ENCODE measurements at places on chromosomes 7 and 10.
A peak's percentile ranks its signal among the peaks of the same experiment; 100 is the strongest.

- DNase-seq: no peak
Measured at GRCh38 chr10:452512-453426, 236.7 kb downstream of the DIP2C start.

DNA sequence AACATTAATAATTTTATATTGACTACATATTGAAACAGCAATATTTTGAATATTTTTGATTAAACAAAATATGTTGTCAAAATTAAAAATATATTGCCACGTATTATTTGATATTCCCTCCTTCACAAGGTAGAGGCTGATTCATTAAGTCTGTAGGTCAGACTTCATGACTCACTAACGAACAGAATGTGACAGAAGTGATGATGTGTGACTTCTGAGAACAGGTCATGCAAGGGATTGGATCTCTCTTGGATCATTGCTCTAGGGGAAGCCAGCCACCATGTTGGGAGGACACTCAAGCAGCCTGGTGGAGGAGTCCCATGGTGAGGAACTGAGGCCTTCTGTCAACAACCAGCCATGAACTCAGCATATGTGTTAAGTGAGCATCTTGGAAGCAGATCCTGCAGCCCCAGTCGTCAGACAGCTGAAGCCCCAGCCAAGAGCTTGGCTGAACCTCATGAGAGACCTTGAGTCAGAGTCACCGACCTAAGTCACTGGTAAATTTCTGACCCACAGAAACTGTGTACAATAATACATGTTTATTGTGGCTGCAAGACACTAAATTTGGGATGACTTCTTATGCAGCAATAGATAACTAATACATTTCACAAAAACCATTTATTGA lies 66.6 kb downstream of the HTR5A start:
- no peak for DNase-seq

DNA sequence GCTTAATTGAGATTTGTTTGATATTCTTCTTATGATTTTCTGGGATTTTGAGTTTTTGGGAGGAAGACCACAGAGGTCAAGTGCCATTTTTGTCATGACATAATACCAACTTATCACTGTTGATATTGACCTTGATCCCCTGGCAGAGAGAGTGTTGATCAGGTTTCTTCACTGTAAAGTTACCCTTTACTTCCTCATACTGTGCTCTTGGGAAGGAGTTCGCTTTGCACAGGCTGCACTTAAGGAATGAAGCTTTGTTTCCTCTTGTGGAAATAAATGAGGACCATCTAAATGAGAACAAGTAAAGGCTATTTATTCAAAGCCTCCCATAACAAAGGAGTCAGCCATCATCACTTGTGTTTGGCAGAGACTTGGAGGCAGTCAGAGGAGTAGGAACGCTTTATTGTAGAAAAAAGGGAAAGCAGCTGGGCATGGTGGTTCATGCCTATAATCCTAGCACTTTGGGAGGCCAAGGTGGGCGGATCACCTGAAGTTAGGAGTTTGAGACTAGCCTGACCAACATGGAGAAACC lies 16.1 kb downstream of the ST7 start:
- DNase-seq: no peak

DNA sequence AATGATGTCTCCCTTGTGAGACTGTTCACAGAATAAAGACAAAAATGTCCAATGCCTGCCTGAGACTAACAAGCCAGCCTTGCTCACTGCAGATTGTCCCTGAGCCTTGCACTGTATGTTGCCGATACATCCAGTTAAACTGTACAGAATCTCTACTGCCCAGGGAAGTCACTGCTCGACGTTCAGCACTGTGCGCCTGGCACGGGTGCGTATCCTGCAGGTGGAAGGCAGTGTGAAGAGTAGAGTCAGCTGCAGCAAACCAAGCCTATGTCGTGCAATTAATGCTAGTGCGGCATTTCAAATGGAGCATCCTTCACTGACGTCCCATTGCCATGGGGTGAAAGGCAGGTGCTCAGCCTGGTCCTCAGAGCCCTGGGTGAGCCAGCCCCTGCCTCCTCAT lies 132.9 kb downstream of the TNS3 start:
- DNase-seq: no peak

GRCh38 chr7:135235841-135236240 lies 2.2 kb downstream of the STRA8 start:
- no peak for DNase-seq

- no peak for DNase-seq
Measured at GRCh38 chr10:98402478-98402877, 12.5 kb downstream of the PYROXD2 start.

- no peak for DNase-seq
Measured at GRCh38 chr7:46397591-46397990, 476.5 kb upstream of the IGFBP3 start.

DNA sequence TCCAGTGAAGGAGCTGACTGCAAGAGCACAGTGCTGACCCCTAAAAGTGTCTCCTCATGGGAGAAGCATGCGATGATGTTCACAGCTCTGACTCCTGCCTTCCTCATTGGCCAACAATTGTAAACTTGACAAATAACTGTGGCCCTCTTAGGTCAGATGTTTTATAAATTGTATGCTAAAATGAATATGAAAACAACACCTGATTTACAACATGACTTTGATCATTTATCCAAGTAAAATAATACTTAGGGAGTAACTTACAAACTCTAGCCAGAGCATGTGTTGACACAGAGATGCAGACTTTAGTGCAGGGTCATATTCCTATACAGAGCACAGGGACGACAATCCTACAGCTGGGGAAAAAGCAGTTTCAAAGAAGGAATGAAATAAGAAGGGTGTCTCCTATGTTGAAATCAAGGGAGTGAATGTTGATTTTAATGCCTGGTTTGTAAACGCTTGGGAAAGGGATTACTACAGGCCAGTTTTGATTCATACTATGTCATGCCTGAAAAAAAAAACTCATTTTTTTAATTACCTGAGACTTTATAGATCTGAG lies 391.4 kb upstream of the AKR1E2 start:
- DNase-seq: no peak

DNA sequence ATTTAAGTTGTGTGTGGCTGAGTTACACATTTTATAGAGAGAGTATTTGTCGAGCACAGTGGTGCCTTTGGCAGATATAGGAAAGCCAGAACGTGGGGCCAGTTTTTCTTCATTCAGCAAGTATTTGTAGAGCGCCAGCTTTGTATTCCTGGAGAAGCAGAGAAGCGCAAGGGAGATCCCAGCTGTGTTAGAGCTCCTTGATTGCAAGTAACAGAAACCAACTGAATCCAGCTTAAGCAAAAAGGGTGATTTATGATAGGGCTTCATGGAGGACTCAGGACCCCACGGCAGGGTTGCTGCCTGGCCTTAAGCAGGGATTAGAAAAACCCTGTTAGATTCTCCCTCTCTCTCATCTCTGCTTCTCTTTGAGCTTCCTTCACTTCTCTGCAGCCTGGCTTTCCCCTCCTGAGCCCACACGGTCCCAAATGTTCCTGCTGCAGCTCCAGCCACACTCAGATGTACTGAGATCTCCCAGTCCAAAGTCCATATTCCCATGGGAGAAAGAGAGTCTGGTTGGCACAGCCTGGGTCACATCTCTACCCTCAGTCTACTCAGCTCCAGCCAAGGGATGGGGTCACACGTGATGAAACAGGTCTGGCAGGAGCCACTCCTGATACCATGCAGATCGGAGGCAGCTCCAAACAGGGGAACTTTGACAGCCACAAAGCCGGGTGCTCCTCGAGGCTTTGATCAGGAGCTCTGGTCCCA lies 16.7 kb downstream of the UBTD1 start:
- no peak for DNase-seq

DNA sequence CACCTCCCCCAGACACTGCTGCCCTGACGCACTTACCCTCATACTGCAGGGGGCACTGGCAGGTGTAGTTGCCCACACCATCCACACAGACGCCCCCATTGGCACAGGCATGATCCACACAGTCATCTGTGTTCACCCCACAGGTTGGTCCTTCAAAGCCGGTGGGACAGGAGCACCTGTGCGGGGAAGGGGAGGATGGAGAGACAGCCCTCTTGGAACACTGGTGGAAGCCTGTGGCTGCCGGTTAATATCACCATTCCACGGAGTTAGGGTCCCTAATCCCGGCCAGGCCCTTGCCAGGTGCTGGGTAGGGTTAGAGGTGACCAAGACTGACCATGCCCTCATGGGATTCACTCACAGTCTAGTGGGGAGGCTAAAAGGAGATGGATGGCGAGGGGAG lies 171.8 kb downstream of the SLIT1 start:
- DNase-seq: no peak

DNA sequence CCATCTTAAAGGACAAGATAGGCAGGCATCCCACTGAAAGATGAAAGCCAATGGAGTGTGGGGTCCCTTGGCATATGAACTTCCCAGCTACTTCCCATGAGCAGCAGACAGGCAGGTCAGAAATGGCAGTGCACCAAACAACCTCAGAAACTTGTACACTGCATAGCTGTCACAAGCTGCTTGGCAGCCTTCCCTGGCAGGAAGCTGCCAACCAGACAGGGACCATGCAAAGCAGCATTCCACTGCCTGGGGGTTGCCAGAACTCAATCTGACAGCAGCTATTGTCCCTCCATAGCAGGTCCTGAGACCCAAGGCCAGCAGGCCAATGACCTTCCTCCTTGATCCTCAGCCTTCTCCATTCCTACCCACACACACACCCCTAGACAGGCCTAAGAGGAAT lies 139.5 kb downstream of the PLCE1 start:
- no peak for DNase-seq

DNA sequence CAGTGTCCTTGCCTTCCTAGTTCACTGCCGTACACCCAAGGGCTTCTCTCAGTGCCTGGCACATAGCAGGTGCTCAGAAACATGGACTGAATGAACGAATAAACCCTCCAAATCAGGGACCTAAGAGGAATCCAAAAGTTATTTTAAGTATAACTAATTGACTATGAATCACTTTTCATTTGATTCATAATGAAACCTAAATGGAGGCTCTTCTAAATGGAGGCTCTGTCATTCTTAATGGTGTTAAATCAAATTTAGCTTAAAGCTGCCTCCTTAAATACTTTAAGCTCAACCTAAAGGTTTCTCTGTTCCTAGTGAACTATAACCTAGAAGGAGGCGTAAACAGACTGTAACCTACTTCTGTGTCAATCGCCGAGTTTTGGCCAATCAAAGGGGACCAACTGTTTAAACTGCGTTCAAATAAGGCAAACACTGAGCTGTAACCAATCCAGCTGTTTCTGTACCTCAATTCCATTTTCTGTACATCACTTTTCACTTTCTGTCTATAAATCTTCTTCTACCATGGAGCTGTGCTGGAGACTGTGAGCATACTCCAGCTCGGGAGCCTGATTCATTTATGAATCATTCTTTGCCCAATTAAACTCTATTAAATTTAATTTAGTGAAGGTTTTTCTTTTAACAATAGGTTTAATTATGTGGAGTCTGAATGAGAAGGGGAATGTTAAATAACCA lies 11.0 kb downstream of the PYROXD2 start:
- DNase-seq: no peak

DNA sequence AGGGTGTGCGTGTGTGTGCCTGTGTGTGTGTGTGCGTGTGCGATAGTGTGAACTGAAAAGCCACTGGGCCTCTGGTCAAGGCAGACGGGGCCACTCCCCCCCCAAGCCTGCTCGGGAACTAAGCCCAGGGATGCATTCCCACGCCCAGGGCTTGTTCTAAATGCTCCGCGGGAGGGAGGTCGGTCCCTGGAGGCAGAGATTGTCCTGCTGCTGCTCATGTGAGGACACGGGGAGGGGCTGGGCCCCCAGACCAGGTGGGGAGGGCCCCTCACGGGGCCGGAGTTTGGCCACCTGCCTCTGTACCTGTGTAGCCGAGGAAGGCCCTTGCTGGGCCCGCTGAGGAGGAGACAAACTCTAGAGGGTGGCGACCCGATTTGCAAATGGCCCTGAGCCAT lies 93.9 kb downstream of the PDGFA start:
- no peak for DNase-seq

DNA sequence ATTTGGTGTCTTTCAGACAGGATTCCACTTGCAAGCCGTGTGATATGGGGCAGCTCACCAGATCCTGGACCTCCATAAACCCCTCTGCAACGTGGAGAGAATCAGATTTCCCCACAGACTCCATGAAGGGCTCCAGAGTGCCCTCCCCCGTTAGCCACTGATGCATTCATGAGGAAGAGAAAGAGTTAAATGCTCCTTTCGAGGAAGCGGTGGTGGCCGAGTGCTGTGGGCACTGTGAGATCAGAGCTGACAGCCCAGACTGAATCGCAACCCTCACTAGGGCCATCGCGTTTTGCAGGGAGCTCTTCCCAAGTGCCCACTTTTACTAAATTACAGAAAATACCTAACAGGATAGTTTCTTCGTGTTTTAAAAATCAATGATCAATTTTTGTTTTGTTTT lies 226.3 kb upstream of the ZNF32 start:
- DNase-seq: no peak

GRCh38 chr10:43119416-43120115 lies 18.7 kb upstream of the CSGALNACT2 start:
- DNase-seq: no peak

DNA sequence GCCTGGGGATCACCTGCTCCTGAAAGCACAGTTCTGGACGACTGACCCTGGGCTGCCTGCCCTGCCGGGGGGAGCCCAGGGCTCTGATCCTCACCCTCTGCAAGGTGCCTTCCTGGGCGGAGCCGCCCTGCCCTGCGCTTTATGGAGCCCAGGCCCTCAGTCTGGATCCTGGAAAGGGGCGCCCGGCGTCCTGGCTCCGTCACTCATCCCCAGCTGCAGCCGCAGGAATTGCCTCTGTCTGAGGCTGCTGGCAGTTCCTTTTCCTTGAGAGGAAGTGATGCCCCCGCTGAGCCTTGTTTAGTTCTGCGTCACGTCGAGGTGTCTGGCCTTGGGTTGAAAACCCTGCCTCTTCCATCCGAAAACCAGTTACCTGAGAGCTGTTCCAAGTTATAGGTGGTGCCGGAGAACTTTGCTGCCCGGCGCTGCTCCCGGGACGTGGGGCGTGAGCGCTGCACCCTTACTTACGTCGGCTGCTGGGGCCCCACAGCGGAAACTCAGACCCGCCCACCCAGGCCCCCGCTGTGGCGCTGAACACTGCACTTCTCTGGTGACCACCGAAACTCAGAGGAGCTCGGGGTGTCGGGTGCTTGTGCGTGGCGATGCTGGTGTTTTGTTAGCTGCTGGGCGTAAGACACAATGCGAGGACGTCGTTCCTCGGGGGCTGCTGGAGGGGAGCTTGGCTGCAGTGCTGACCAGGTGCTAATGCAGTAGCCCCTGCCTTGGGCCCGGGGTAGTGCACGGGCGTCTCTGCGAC lies 5.4 kb downstream of the MAFK start:
- no peak for DNase-seq

DNA sequence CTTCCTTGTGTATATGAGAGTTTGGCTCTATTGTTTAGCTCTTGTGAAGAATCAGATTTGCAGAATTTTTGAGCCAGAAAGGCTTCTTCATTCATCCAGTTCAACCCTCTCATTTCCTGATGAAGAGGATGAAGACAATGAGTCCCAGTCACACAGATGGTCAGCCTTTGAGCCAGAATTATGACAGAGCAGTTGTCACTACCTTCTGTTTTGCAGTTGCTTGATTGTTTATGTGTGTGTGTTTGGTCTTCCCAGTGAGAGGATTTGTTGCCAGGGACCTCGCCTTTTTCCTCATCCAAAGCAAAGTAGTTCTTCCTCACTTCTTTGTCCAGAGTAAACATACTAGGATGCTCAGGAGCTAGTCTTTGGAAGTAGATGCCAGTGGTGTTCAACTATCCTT lies 15.6 kb downstream of the MDFIC start:
- DNase-seq: no peak

- no peak for DNase-seq
Measured at GRCh38 chr7:150313367-150313809, 9.8 kb upstream of the LRRC61 start.

GRCh38 chr7:26100406-26101339 lies 51.3 kb upstream of the NFE2L3 start:
- DNase-seq: peak; percentile 22

GRCh38 chr7:22969010-22969431 lies 44.9 kb downstream of the HYCC1 start:
- no peak for DNase-seq
